ENCODE measurements at places on chromosomes 3 and 15.

DNA sequence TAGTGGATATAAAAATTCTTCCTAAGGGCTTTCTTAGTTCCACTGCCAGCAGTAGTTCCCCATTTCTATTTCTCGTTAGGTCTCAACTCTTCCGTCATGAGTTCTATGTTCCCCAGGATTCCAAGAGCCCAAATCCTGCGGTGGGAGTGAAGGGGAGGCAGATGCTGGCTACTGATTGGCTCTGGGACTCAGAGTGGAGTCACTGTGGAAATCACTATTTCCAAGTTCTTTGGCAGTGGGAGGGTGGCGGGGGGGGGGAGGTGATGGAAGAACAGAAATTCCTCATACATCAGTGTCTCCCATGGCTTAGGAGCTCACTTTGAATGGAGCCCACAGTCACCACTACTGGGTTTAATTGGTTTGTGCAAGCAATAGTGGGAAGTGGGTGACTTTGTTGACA, 5.6 kb downstream of the CCR1 start:
- DNase-seq, result no peak

DNA sequence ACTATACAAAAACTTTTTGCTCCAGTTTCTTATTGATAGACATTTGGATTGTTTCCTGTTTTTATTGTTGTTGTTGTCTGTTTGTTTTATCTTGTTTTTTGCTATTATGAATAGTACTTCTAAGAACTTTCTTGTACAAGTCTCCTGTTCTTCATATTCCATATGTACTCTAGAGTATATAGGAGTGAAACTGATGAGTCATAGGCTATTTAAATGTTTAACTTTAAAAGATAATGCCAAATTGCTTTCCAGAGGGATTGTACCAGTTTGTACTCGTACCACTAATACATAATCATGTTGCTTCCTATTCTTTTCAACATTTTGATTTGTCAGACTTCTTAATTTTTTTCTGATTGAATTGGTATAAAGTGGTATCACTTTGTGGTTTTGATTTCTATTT, 19.6 kb downstream of the LRRC49 start:
- no peak for DNase-seq

DNA sequence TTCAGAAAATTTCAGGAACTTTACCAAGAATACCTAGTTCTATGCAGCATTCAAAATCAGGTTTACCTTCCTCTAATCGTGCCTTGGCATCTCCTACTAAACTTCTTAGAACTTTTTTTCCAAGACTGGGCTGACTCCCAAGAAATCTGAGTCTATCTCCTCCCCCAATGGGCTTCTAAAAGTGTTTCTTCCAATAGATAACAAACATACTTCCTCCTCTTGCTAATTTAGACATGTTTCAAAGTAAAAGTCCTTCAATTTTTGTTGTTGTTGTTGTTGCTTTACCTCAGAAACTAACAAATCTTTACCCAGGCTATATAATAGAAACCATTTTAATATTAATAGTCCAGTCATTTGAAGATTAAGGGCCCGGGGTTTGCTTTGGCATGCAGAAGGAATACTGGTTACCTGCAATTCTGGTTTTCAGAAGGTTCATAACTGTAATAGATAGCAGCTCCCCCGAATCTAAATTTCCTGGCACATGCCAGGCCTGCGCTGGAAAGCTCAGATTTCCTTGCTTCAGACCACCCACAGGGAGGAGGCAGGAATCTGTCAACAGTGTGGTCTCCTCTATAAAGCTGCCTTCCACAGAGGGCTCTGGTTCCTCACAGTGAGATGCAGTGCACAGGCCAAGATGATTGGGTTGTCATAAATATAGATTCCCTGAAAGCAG, 188.7 kb downstream of the THRB start:
- no peak for DNase-seq

DNA sequence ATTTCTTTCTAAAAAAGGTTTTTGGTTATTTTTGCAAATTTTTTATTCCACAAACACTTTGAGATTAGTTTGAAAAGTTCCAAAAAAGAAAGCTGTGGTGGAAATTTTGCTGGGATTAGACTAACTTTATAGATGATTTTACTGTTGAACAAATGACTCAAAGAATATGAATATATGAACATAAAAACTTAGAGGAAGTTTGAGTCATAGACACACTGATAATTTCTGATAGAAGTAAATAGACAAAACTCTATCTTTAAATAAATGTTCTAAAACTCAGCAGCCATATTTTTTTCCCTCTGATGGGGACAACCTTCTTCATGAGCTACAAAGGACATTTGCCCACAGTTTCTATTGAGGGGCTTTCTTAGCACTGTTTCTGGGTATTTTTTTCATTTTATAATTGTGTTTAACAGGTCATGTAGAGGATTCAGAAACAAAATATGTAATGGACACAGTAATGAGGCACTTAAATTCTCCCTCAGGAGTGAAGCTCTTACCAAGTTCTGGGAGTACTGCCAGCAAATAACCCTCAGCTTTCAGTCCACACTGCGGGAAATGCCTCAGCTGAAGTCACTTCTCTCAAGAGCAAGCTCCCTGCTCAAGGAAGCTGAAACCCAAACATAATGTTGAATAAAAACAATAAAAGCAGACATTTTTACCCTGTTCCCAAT, 157.6 kb downstream of the NFKBIZ start:
- DNase-seq, result no peak

GRCh38 chr3:5122741-5123706, 932 bp downstream of the ARL8B start:
- no peak for DNase-seq

GRCh38 chr3:156772588-156773206, 53.5 kb upstream of the LEKR1 start:
- DNase-seq, result no peak

Measured in cerebellar nuclear complex (tissue), 1 donor.